ENCODE measurements at places on chromosomes 6 and 20. TPM values are rescaled to one million over a fixed set of nuclear protein-coding genes. Genes with fewer than 3 reads are reported as not detected.

GRCh38 chr6:119276211-119276610 is 73.3 kb downstream of the MAN1A1 start:
- no peak overlapping the region for H3K4me3 ChIP-seq
- no peak overlapping the region for H3K27ac ChIP-seq
- DNase-seq = no peak
- no peaks in the 10 kb centered on the region for H3K4me1 ChIP-seq
- no peaks in the 10 kb centered on the region for H3K27me3 ChIP-seq
- no peaks in the 10 kb centered on the region for H3K36me3 ChIP-seq

DNA sequence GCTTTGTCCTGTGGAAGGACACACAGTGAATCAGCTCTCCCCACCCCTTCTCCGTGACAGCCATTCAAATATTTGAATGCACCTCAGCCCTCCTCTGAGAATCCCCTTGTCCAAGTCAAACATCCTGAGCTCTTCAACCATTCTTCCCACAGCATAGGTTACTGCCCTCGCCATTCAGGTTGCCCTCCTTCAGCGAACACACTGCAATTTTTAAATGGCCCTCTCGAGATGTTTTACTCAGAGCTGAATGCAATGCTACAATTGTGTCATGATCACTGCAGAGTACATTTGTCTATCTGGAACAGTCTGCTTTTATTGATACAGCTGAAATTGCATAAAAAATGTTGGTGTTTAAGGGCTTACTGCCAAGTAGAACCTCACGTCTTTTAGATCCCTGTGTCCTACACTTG is 48.9 kb downstream of the SLC2A12 start:
- no peaks in the 10 kb centered on the region for H3K4me1 ChIP-seq
- no peaks in the 10 kb centered on the region for H3K36me3 ChIP-seq
- no peaks in the 10 kb centered on the region for H3K27me3 ChIP-seq

DNA sequence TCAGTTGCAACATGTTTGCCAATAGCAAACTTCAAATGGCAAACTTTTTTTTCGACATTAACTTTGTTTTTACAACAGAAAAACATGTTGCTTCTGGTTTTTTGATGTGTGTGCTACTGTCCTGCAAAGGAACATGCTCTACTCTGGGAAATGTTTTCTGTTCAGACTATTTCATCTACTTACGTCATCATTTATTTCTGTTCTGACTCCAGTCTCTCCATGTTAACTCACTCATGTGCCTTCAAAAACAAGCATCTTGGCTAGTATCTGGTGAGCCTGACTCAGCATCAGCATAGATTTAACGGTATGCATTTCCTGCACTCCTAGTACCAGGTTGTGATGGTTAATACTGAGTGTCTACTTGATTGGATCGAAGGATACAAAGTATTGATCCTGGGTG is 36.1 kb upstream of the MAP7 start:
- H3K27me3 ChIP-seq = no peaks in the 10 kb centered on the region
- H3K36me3 ChIP-seq = peaks cover 39% of the 10 kb centered on the region
- no peak overlapping the region for H3K27ac ChIP-seq
- H3K4me1 ChIP-seq = no peaks in the 10 kb centered on the region
- H3K4me3 ChIP-seq = no peak overlapping the region

GRCh38 chr20:12962895-12963294 is 45.9 kb upstream of the SPTLC3 start:
- no peaks in the 10 kb centered on the region for H3K36me3 ChIP-seq
- no peaks in the 10 kb centered on the region for H3K4me1 ChIP-seq
- no peak for DNase-seq
- no peak overlapping the region for H3K27ac ChIP-seq
- no peak overlapping the region for H3K4me3 ChIP-seq

DNA sequence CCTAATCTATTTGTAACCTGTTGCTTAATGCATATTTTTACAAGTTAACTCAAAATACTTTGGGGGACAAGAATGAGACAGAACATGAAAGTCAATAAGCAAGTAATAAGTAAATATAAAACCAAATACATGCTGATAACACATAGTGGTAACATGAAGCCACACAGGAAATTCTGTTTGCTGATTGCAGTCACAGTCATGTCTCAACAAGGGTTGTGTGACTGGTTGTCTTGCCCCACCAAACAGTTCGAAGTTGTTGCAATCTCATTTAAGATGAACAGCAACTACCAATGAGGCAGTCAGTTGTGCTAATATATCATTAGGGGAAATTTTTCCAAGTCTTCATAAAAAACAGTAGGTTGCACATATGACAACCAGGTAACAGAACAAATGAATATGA is 14.5 kb downstream of the CD24 start:
- H3K27me3 ChIP-seq = no peaks in the 10 kb centered on the region
- H3K36me3 ChIP-seq = no peaks in the 10 kb centered on the region
- H3K27ac ChIP-seq = no peak overlapping the region

DNA sequence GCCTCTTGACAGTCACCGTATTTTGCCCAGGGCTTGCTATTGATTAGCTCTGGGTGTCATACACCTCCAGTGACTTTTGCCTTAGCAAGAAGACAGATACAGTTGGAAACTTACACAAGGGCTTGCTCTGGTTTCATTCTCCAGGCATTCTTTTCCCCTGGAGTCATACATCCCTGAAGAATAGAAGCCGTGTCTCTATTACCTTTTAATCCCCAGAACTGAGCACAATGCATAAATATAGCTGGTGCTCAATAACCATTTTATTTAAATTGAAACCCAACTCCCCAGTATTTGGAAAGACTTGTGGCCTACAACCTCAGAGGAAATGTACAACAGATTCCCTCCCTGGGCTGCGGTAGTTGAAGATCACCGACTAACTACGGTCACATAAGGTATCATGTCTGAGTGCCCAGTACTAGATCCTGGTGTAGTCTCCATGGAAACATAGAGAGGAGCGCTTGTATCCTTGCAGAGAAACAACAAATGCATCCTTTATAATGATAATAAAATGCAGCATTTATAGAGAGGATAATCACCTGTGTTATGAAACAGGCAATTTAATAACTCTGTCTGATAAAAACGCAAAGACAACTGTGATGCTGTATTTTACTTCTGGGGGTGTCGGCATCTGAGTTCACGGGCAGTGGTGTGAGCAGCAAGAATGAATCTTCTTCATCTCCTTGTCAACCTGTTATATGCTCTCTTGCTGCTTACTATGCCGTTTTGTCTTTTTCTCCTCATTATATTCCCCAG is 401.2 kb upstream of the AGPAT4 start:
- H3K36me3 ChIP-seq = no peaks in the 10 kb centered on the region
- no peaks in the 10 kb centered on the region for H3K4me1 ChIP-seq
- H3K27me3 ChIP-seq = no peaks in the 10 kb centered on the region
- no peak for DNase-seq
- H3K4me3 ChIP-seq = no peak overlapping the region

DNA sequence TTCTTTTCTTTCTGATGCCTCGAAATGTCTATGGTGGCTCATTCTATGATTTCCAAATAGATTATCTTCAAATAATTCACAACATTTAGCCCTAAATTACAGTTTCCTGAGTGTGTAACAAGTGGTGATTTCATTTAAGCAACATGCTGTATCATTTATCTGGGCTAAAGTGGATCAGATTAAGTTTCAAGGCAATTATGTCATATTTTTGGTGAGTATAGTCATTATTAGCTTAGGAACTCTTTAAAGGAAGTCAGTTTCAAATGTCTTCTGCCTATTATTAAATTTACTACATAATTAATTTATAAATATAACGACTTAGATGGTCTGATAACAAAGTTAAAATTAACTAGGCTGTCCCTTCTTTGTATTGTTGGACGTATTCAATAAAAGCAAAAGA is 847.9 kb upstream of the FLRT3 start:
- no peaks in the 10 kb centered on the region for H3K36me3 ChIP-seq
- H3K4me3 ChIP-seq = no peak overlapping the region
- no peak for DNase-seq
- no peak overlapping the region for H3K27ac ChIP-seq
- no peaks in the 10 kb centered on the region for H3K27me3 ChIP-seq

- no peak overlapping the region for H3K27ac ChIP-seq
- H3K27me3 ChIP-seq = no peaks in the 10 kb centered on the region
- DNase-seq = no peak
These were observed 205.7 kb downstream of the DOK5 start for GRCh38 chr20:54680872-54681619.

- H3K27ac ChIP-seq = no peak overlapping the region
- DNase-seq = no peak
- H3K27me3 ChIP-seq = no peaks in the 10 kb centered on the region
- H3K36me3 ChIP-seq = no peaks in the 10 kb centered on the region
These were observed 152.5 kb downstream of the MTHFD1L start for GRCh38 chr6:151018046-151018445.

- H3K27ac ChIP-seq = no peak overlapping the region
- no peaks in the 10 kb centered on the region for H3K27me3 ChIP-seq
- no peaks in the 10 kb centered on the region for H3K4me1 ChIP-seq
- H3K4me3 ChIP-seq = no peak overlapping the region
- no peaks in the 10 kb centered on the region for H3K36me3 ChIP-seq
- no peak for DNase-seq
These were observed 203.3 kb upstream of the PRDM1 start for GRCh38 chr6:105882828-105883227.

- DNase-seq = no peak
- H3K4me1 ChIP-seq = no peaks in the 10 kb centered on the region
- no peak overlapping the region for H3K4me3 ChIP-seq
- H3K27me3 ChIP-seq = no peaks in the 10 kb centered on the region
- no peaks in the 10 kb centered on the region for H3K36me3 ChIP-seq
These were observed 7.2 kb downstream of the ADGRF1 start for GRCh38 chr6:47034926-47035325.

DNA sequence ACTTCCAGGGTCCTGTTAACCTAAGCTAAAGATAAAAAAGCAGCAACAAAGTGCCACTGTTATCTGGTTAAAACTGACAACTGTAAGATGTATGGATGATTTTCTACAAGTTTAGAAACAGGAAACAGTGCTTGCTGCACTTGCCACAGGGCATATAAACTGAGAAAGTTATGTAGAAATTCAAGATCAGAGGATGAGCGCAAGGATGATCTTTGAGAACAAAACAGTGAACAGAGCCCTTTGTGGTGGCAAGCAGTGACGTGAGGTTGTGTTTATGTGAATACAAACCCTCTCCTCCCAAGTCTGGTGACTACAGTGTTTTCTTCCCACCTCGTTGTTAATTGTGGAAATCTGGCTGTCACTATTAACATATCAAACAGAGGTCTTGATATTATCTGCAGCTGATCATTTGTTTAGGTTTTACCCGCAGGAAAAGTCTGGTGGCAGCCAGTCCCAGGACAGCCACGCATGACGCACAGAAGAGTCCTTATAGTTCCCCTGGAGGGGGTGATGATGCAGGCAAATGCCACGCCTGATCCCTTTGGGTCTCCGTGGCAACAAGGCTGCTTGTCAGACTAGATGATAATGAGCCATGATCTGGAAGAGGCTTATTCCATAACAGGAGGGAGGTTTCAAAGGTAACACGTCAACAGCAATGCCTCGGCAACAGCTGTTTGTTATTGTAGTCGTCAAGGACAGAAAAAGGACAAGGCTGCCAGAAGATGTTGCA is 43.1 kb upstream of the TNFAIP3 start:
- no peaks in the 10 kb centered on the region for H3K4me1 ChIP-seq
- H3K27me3 ChIP-seq = no peaks in the 10 kb centered on the region
- H3K36me3 ChIP-seq = no peaks in the 10 kb centered on the region
- H3K27ac ChIP-seq = peak overlapping the region; percentile 72
- H3K4me3 ChIP-seq = no peak overlapping the region

DNA sequence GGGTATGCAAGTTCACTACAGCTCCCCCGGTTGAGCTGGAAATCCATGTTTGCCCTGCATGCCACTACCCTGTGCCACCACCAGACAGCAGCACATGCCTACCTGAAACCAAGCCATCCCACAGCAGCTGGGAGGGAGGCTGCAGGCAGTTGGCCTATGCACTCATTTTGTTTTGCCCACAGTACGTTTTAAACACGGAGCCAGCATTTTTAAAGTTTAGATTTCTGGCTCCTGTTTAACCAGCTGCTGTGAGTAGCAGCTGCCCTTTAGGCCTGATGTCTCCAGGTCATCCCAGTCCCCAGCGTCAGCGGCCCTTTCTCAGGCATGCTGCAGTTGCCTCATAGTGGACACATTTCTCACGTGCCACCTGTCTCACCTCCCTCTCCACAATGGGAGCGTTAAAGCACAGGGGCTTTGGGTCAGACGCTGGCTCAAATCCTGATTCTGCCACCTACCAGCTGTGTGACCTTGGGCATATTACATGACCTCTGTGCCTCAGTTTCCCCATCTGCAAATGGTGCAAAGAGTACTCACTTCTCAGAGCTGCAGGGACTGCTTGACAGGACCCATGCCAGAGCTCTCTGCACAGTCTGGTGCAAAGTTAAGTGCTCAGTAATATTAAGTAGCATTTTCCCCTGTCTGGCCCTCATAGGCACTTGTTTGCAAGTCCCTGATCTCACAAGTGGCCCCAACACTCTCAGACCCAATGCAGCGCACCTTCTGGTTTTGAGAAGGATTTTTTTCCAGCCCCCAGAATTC is 8.2 kb upstream of the UBE2V1 start:
- no peaks in the 10 kb centered on the region for H3K4me1 ChIP-seq
- DNase-seq = peak; percentile 77
- no peaks in the 10 kb centered on the region for H3K36me3 ChIP-seq
- no peak overlapping the region for H3K27ac ChIP-seq

DNA sequence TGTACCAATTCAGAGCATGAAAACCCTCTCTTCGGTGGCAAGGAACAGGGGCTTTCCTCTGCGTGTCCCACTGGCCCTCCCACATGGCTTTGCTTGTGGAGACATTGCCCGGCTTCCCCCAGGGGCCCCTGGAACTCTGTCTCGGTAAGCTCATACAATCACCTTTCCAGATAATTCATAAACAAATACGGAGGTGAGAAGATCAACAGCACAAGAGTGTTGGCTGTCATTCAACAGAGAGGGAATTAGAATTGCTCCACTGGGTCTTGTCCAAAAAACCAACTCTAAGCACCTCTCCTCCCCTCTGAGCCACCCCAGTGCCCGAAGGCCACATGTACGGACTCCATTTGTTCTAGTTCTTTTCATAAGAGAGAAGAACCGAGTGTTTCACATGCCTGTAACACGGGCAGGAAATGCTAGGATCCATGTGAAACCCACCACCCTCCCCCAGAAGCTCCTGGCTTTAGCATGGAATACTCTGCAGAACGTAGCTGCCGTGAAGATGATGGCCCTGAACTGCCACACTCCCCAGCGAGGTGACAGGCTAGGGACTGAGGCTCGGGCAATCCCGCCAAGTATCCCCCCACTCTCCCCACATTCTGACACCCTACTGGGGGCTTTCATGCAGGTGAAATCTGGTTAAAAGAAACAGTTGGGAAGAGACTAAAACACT is 24.6 kb upstream of the FOXC1 start:
- H3K27me3 ChIP-seq = no peaks in the 10 kb centered on the region
- H3K4me3 ChIP-seq = no peak overlapping the region
- H3K27ac ChIP-seq = no peak overlapping the region
- no peak for DNase-seq

- no peaks in the 10 kb centered on the region for H3K27me3 ChIP-seq
- no peak overlapping the region for H3K4me3 ChIP-seq
- no peak for DNase-seq
- no peaks in the 10 kb centered on the region for H3K4me1 ChIP-seq
- no peak overlapping the region for H3K27ac ChIP-seq
These were observed 13.3 kb downstream of the DNMT3B start for GRCh38 chr20:32775336-32775991.

The GDAP1L1 gene
- not detected for total RNA-seq

The CDSN gene
- 0.54 TPM for total RNA-seq

The VIP gene
- total RNA-seq = 22.4 TPM

The SIRPB1 gene
- total RNA-seq = 2.5 TPM

The SSTR4 gene
- not detected for total RNA-seq

The CPXM1 gene
- 1.2 TPM for total RNA-seq

The EPB41L1 gene
- total RNA-seq = 58.2 TPM

The TAF11 gene
- total RNA-seq = 27.5 TPM

The TGM3 gene
- 0.40 TPM for total RNA-seq

The HTR1B gene
- not detected for total RNA-seq

All from Peyer's patch (tissue), 4 donors.